AG09319 (cell line): ENCODE measurements at places on chromosomes 5 and 9.

DNA sequence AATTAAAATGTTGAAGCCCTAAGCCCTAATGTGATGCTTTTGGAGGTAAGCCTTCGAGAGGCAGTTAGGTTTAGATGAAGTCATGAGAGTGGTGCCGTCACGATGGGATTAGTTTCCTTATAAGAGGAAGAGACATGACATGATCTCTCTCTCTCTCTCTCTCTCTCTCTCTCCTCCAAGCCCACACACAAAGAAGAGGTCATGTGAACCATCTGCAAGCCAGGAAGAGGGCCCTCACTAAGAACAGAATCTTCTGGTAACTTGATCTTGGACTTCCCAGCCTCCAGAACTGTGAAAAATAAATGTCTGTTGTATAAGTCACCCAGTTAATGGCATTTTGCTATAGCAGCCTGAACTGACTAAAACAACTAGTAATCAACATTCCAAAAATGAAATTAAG lies 175.5 kb downstream of the GNA14 start:
- no peak for DNase-seq

- no peak for DNase-seq
These were observed 812 bp downstream of the CACFD1 start for GRCh38 chr9:133460405-133461175.

DNA sequence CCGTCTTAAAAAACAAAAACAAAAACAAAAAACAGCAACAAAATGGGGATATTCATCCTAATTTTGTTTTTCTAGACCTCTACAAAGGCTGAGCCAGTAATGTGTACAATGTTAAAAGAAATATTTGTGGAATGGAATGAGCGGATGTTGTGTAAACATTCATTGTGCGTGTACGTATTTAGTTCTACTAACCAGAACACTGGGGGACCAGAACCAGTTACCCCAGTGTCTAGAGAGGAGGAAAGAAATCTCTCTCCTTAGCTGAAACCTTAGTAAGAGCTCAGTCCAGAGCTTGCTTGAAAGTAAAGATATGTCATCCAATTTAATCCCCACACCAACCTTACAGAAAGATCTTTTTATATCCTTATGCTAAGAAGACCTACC lies 106.7 kb upstream of the CPEB4 start:
- DNase-seq: no peak

GRCh38 chr9:96317335-96317980 lies 15.5 kb upstream of the HSD17B3 start:
- DNase-seq: peak; percentile 31

DNA sequence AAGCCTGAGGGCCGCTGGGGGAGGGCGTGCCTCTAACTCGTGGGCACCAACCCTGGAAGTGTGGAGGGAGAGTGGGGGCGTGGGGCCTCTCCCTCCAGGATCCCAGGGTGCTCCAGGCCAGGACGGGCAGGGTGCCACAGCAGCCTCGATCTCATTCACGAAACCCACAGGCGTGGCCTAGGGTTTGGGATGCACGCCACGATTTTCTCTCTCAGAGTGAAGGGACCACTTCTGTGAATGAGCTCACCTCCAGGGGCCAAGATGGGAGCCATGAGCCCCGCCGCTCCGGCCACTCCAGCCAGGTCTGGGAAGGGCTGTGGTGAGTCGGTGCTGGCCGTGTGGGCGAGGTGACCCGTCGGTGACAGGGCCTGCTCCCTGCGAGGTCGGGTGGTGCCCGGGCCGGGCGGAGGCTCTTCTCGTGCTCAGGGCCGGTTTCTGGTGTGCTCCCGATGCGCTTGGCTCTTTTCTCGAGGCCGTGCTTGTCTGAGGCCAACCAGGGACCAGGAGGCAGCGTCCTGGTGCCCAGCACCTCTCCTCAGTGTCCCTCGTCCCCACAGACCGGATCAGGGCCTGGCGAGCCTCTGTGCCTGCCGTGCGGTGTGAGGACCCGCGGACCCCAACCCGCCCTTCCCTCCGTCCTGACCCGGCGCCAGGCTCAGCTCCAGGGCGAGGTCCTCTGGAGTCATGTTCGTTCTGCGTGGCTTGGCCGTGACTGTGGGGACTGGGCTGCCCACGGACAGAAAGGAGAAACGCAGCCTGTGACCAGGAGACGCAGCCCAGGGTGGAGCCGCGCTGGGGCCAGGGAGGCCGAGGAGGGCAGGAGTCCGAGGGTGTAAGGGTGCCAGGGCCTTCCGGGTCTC lies 31.0 kb downstream of the TPPP start:
- no peak for DNase-seq

- peak; percentile 52 for DNase-seq
These were observed at the start of gene KDM3B for GRCh38 chr5:138352071-138352721. Gene KDM3B (plus strand): TSS chr5:138352685. CDS start chr5:138352796, 111 bp downstream.

DNA sequence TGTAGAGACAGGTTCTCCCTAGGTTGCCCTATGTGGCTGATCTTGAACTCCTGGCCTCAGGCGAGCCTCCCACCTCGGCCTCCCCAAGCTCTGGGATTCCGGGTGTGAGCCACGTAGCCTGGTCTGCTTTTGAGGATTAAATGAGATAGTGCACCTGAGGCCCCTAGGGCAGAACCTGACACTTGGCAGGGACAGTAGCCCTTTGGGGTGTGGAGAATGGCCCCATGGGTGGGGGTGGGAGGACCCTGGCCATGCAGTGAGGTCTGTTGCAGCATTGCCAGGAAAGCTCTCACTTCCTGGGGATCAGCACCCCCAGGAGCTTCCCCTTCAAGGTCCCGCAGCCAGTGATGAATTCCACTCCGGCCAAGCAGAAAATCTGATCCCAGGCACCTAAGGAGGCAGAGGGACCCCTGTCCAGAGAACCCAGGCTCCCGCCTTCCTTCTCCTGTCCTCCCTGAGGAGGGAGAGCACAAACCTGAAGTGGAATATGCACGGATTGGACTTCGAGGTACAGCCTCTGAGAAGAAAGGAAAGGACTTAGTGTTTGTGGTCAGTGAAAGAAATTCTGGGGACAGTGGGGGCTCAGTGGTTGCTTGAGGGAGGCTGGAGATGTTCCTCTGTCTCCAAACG lies 73.9 kb upstream of the UNC5A start:
- DNase-seq: no peak

GRCh38 chr5:90472783-90473395 lies 1.7 kb downstream of the MBLAC2 start:
- DNase-seq: no peak

GRCh38 chr5:176528761-176529115 lies 8.5 kb downstream of the RNF44 start:
- DNase-seq: no peak

DNA sequence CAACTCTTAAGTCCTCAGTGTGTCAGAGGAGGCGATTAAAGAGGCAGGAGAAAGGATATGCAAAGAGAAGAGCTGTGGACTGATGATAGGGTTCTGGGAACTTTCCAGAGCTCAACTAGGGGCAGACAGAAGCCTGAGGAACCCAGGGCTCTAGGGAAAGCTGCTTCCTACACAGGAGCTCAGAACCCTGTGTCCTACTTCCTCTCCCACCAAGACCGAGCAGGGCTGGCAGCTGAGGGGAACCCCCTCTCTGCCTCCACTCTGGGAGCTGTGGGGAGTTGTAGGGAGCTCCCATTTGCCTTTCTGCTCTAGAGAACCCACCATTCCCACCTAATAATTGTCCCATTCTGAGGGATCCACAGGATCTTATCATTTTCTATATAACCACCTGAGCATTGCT lies 674.3 kb downstream of the ACTL7B start:
- DNase-seq: no peak

DNA sequence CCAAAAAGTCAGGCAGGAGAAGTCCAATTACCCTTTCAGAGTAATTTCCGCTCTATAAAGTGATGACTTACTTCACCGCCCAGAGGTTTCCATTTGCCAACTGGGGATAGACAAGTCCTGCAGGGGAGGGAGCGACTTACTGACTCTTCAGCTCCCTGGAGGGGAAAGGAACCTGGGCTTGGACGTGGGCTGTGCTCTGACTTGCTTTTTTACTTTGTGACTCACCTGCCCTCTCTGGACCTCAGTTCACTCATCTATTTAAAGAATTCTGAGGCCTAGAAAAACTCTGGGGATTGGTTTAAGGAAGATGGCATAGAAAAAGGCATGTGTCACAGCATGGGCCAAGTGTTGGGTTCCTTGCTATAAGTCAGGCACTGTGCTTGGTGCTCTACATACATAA lies 180.4 kb upstream of the TRIM32 start:
- DNase-seq: no peak

DNA sequence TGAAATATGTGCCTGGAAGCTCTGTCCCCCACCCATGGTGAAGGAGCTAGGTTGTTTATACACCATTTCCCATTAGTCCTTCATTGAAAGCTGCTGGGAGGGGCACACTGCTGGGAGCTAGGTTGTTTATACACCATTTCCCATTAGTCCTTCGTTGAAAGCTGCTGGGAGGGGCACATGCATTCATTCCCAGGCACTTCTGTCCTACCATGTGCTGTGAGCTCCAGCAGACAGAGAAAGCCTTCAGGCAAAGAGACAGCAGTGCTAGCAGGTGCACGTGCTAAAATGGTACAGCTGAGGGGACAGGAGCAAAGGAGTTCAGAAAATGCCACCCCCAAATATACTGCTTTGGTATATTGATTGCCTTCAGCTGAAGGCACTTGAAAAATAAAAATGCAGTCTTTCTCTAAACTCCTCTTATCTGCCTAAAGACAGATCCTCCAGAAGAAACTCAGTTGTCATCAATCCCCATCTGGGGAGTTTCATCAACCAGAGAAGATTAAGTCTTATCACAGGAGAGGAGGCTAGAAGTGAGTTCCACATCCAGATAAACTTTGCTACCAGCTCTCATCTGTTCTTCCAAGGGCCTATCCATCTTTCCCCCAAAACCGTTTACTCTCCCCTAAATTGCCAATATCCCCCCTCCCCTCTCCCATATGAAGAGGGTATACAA lies 27.7 kb upstream of the DAPK1 start:
- no peak for DNase-seq

- no peak for DNase-seq
These were observed 1038.8 kb upstream of the ARRDC3 start for GRCh38 chr5:92421942-92422341.

DNA sequence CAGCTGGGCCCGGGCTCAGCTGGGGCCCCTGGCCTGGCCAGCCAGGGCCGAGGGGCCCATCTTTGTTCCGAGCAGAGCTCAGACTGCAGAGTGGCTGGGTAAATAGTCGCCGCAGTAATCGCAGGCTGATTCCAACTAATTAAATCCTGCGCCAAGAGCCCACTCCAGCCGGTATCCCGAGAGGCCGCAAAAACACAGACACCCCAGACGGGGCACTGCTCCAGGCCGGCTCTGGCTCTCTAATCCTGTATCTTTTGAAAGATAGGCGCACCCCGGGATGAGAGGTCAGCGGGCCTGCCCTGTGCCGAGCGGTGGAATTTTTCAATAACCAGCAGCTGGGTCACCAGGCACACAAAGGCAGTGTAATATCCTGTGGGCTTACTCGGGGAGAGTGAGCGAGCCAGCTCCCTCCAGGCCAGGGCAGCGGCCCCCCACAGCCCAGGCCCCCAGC lies 57.7 kb downstream of the LMX1B start:
- no peak for DNase-seq

DNA sequence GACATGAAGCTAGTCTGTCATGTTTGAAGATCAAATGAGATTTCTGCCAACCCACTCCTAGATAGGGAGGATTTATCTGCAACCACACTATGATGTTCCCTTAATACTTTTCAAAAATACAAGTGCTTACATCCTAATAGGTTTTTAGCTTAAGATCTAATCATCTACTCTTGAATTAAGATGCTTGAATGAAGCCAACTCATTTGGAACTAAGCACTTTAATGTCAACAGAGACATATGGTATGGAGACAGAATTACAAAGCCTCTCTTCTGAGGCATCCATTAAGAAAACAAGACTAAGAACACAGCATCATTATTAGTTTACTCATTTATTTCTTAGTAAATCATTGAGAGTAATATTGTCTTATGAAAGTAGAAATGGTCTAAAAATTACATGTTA lies 139.3 kb upstream of the NFIB start:
- DNase-seq: no peak

GRCh38 chr9:81530310-81530810 lies 159.0 kb downstream of the TLE1 start:
- no peak for DNase-seq

- DNase-seq: no peak
These were observed 70.1 kb downstream of the RGS3 start for GRCh38 chr9:113533335-113534225.

- no peak for DNase-seq
These were observed 20.6 kb downstream of the DYNC2I2 start for GRCh38 chr9:128636024-128636390.

- no peak for DNase-seq
These were observed 241.5 kb upstream of the PIK3R1 start for GRCh38 chr5:67974054-67974453.

- no peak for DNase-seq
These were observed at the start of gene EPB41L4A for GRCh38 chr5:112419164-112419985. Gene EPB41L4A (minus strand): TSS chr5:112419277. CDS start chr5:112419039, 238 bp downstream.

- DNase-seq: no peak
These were observed 18.6 kb downstream of the IRX2 start for GRCh38 chr5:2732850-2733249.

GRCh38 chr9:130172161-130172857 lies at the start of gene NCS1:
Gene NCS1 (plus strand): TSS chr9:130172404. CDS start chr9:130172664, 260 bp downstream.
- peak; percentile 47 for DNase-seq

GRCh38 chr9:112489876-112490666 lies 3.4 kb downstream of the KIAA1958 start:
- DNase-seq: no peak

- DNase-seq: no peak
These were observed 11.7 kb downstream of the TRIM23 start for GRCh38 chr5:65612298-65612907.

GRCh38 chr9:86405926-86406325 lies 51.7 kb upstream of the TUT7 start:
- DNase-seq: peak; percentile 38

- DNase-seq: peak; percentile 98
These were observed 500.0 kb downstream of the SPATA31D1 start for GRCh38 chr9:82488313-82489200.

DNA sequence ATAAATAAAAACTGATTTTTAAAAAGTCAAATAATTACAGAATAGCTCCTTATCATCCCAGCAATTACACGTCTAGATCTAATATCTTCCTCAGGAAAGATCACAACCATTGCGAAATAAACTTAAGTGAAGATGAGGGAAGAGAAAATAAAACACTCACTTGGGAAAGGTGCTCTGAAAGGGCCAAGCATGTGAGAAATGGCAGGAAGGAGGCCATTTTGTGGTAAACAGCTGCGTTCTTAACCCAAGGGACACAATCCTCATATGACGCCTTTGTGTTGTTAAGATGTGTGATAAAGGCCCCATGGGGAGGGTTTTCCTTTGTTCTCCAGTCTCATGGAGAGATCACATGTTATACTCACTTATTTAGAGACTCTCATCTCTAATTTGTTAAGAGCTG lies 32.5 kb downstream of the JAKMIP2 start:
- no peak for DNase-seq
